ENCODE measurements at places on chromosomes 6 and 20.

DNA sequence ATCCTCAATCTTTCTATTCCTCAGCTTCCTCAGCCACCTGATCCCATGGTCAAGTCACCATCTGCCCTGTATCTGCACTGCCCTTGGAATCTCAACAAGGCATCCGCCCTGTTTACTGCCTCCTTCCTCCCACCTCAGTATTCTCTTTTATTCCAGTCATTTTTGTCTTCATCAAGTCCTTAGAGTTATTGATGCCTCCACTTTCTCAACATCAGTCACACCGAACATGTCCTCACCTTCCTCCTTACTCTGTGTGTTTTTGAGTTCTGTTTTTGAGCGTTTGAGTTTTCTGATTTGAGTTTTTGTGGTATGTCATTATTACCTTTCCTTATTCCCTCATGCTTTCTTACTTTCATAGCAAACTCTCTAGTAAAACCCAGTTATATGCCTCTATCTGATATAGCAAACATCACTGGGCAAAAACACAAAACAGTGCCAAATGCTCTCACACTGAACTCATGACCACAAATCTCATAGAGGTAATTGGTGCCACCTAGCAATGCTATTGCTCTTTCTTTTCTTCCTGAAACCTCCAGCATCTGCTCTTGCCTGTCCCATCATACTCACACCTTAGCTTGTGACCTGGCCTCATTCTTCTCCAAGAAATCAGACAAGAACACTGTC is 11.8 kb upstream of the GNRH2 start:
- DNase-seq: no peak

DNA sequence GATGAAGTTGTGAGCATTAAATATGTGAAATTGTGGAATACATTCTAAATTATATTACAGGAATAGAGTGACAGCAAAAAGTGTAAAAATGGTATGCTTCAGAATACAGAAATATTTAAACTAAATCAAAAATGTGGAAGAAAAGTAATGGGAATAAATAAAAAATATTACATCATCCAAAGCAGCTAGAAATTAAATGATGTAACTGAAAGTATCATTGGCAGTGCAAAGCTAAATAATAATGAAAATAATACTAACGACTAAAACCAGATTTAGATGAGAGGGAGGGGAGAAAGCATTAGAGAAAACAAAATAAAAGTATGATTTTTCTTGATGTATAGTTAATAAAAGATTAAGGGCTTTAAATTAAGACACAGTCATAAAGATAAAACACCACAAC is 1104.0 kb downstream of the EPHA7 start:
- no peak for DNase-seq

DNA sequence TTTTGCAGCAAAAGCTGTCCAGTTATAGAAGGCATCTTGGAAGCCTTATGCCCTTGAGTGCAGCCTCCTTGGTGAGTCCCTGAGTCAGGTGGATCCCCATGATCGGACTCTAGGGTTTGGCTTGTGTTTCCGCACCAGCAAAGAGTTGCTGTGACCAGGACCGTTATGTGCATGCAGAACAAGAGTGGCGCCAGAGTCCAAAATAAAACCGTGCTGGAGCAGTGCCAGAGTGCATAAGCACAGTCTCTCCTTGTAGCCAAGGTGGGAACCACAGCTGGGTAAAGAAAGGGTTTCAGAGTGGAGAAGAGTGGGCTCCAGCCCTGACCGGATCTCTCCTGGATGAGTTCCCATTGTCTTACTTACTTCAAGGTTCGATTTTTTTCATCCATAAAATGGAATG is 58.6 kb downstream of the FOXA2 start:
- no peak for DNase-seq

DNA sequence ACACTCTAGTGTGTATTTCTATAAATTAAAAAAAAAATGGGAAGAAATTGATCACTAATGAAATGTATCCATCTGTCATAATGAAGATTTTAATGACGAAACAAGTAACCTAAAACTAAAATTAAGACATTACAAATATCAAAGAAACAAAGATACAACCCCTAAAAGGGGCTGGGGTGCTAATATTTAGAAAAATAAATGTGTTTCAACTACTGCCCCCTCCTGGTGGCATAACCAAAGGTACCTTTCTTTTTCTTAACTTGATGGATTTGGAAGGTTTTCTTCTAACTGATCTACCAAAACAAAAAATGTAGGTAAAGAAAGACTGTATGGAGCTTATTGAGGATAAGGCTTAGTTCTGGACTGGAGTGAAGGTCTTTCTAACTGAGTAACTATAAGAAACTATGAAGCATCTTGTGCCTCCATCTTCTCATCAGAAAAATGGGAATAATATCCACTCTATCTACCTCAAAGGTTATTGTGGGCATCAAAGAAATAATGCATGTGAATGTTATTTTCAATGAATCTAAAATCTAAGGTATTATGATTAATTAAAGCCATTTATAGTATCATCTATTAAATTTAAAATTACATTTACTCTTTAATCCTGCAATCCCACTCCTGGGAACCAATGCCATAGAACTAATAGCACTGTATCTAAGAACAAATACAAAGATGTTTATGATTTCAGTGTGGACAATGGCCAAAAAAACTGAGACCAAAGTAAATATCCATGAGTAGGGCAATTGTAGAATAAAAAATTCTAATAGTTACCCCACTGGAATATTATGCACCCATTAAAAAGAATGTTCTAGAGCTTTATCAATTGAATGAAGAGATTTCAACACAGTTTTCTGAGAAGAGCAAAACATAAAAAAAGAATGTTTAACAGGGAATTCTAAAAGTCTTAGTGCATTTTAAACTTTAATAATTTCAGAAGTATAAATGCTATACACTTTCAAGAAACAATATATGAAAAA is 117.2 kb downstream of the BACH2 start:
- no peak for DNase-seq

DNA sequence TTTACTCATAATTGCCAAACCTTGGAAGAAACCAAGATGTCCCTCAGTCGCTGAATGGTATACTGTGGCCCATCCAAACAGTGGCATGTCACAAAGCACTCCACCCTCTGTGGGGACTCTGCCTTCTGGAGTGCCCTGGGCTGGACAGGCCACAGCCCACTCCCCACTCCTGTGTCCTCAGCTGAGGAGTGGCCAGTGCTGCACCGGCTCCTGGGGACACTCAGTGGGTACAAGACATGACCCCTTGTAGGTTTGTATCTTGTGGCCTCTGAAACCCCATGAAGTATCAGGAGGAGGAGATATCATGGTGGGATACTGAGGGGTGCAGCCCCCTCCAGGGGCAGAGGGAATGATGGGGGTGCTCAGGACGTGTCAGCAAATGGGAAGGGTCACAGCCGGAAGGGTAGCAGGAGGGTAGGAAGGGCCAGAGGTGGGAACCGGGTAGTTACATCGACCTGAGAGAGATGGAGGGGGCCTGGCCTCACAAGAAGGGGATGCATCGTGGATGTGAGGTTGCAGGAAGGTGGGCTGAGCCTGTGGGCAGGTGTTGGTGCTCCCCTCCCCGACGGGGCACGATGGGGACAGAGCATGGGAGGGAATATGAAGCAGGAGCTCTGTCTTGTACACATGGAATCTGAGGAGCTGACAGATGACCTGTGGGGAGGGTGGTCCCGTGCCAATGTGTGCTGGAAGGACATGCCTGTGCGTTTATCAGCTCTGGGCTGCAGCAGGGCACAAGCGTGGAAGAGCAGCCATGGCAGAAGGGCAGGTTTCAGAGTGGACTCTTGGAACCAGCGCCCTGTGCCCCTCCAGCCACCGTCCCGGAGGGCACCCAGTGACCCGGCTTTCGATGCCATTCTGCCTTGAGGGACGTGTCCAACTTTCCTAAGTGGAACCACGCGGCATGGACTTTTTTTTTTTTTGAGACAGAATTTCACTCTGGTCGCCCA is 11.9 kb upstream of the HELZ2 start:
- DNase-seq: no peak

DNA sequence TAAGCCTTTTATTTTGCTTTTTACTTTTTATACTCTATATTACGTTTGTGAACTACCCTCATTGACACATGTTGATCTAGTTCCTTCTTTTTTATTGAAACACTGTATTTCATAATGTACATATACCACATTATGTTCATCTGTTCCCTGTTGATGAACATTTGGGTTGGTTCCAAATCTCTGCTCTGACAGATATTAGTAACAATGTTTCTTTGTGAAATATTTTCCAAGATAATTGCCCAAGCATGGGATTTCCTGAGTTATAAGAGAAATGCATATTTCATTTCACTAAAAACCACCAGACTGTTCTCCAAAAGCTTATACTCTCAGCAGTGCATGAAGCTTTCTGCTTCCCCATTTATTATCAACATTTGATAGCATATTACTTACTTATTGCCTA is 44.2 kb upstream of the TNFRSF21 start:
- no peak for DNase-seq

GRCh38 chr20:38902601-38903000 is 23.6 kb upstream of the FAM83D start:
- DNase-seq: no peak

GRCh38 chr20:58011106-58011946 is 217.1 kb downstream of the ANKRD60 start:
- no peak for DNase-seq

- DNase-seq: no peak
Observed at GRCh38 chr20:23159256-23159946, 73.3 kb upstream of the CD93 start.

Data from nephron progenitor cell (in vitro differentiated cells).